ENCODE measurements at places on chromosomes 12 and 14. TPM values are rescaled to one million over a fixed set of nuclear protein-coding genes. Genes with fewer than 3 reads are reported as not detected.

Gene C12orf56
- total RNA-seq, result 7.4 TPM

Gene TAPBPL
- 21.1 TPM for total RNA-seq

Gene PHETA1
- 5.6 TPM for total RNA-seq

Gene TOGARAM1
- total RNA-seq, result 13.0 TPM
